ENCODE measurements at places on chromosomes 2 and 18. TPM values are rescaled to one million over a fixed set of nuclear protein-coding genes. Genes with fewer than 3 reads are reported as not detected.

Gene RGPD3
- total RNA-seq, result 0.08 TPM

Gene HOXD13
- not detected for total RNA-seq

GRCh38 chr2:30185178-30185577, 38.4 kb downstream of the YPEL5 start:
- H3K4me1 ChIP-seq, result no peaks in the 10 kb centered on the region
- no peaks in the 10 kb centered on the region for H3K27me3 ChIP-seq
- no peak overlapping the region for H3K4me3 ChIP-seq
- DNase-seq, result no peak

GRCh38 chr2:40204268-40204667, 247.6 kb downstream of the SLC8A1 start:
- no peaks in the 10 kb centered on the region for H3K36me3 ChIP-seq
- no peak for DNase-seq
- H3K27ac ChIP-seq, result no peak overlapping the region
- H3K4me3 ChIP-seq, result no peak overlapping the region

Gene SH3RF3
- total RNA-seq, result 7.5 TPM

DNA sequence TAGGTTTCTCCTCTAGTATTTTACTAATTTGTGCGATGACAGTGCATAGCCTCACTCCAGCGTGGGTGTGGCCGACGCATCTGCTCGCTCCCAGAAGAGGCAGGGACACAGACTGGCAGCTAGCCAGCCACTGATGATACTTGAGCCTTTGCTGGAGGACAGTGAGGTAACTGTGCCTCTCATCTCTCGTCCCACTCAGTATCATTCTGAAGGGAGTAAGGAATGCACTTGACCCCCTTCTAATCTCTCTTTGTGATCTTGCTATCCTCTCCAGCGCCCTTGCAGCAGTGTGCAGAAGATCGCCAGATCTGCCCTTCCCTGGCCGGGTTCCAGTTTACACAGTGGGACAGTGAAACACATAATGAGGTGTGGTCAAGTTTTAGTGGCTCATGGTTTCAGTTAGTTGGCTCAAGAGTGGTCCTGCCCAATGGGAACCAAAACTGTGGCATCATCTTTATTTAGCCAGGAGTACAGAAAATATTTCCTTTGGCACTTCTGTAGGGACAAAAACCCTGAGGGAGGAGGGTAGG, 17.5 kb downstream of the NCAPH start:
- no peak overlapping the region for H3K27ac ChIP-seq
- no peak overlapping the region for H3K4me3 ChIP-seq
- DNase-seq, result peak; percentile 31
- no peaks in the 10 kb centered on the region for H3K27me3 ChIP-seq

- H3K4me1 ChIP-seq, result no peaks in the 10 kb centered on the region
- no peak overlapping the region for H3K4me3 ChIP-seq
- H3K27ac ChIP-seq, result no peak overlapping the region
Measured at GRCh38 chr2:17584689-17585088, 44.2 kb downstream of the VSNL1 start.

Data from ovary (tissue), 10 donors.